NCI-H2171 treated with DMSO at 0.1 percent for 48 hours (cell line): ENCODE measurements at places on chromosomes 12 and 14.
A peak's percentile ranks its signal among the peaks of the same experiment; 100 is the strongest.

GRCh38 chr12:68414988-68415387 is 82.8 kb upstream of the MDM1 start:
- no peak for DNase-seq

DNA sequence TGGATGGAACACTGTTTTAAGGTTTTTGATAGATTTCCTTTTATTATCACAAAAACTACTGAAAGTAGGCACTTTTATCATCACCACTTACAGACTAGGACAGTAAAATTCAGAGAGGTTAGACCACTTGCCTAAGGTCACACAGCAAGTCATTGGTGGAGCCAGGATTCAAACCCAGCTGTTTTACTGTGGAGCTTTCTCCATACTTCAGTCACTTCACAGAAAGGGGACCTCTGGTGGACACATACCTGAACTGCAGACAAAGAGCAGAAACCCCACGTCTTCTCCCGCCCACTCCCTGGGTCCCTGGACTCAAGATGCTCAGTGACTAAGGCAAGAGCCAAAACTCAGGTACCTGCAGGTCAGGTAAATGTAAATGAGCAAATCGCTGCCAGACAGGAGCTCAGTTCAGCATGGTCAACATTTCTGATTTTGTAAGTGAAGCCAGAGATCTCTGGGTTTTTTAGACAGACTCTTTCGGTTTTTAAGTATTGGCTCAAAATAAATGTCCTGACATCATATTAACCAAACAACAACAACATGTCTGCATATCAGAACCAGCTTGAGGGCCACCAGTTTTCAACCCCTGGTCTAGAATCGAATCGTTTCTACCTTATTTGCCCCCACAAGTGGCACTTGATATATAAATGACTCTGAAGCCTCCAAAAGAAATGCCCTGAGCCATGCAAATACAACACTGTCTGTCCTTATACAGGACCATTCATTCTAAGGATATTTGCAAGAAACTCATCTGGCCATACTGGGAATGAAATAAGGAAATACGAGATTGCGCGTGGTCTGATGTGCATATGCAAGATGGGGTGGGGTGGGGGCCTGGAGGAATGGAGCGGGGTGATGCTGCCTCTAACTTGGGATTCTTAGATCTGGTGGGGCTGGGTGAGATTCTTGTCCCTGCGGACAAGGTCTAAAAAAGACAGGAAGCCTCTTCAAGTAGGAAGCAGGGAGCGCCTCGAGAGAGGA is 110.9 kb downstream of the KSR2 start:
- DNase-seq: peak; percentile 59

GRCh38 chr12:117026343-117026742 is 72.9 kb downstream of the TESC start:
- DNase-seq: no peak

DNA sequence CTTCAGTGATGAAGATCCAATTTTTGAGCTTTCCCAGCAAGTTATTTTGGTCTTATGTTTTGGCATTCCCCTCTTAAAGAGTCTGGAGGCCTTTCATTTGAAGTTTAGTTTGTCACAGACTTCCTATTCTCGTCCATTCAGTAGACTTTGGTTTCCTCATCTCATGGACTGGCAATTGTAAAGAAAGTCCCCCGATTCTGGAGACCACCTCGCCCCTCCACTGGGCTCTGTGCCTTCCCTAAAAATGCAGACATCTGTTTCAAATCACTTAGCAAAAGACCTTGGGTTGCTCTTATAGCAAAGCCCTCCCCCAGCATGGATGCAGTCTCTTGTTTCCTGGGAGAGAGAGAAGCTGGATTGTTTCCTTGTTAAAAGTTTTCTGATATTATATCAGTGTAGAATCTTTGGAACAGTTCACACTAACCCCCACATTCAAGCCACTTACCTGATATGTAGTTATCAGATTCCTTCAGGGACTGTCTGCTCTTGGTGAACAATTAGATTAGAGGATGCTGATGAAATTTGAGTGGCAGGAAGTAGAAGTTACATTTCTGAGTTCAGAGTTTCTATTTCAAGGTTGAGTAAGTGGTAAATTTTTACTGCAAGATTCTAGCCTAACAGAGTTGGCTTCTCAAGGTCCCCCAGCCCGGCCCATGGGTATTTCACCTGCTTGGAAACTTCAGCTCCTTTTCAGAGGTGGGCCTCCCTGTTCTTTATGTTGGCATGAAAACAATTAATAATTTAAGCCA is 56.3 kb downstream of the PLXNC1 start:
- DNase-seq: no peak

DNA sequence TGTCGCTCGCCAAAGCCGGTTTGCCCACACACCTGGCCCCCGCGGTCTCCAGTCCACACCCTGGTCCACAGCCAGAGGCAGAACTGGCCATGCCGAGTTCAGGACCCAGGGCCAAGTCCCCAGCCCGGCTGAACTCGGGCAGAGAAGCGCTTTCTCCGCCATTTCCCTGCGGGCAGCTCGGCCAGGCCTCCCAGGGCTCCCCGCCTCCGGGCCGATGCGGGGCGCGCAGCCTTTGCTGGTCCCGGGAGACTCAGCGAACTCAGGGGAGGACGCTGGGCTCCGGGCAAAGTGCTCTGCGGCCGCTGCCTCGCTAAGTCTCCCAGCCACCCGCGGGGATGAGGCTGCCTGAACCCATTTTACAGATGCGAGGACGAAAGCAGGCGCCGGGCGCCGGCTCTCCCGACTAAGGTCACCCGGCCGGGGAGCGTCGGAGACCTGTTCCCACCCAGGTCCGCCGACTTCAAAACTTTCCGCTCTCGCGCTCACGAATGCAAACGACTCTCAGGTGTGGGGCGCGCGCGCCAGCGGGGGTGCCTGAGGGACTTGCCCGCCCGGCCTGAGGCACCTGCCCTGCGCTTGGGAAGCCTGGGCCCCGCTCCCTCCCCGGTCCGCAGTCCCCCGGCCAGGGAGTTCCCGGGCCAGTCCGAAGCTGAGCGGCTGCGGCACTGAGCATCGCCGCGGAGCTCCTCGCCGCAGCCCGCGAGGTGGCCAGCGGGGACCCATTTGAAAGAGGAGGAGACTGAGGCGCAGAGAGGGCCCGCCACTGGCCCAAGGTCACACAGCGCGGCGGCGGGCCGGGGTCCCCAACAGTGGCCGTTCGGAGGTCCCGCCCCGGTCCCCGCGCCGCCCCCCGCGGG is 627 bp downstream of the TESC start:
- DNase-seq: no peak
